ENCODE measurements at places on chromosomes 11 and 22.

- DNase-seq = no peak
Observed at GRCh38 chr11:128518493-128519207, 68.7 kb downstream of the ETS1 start.

GRCh38 chr11:70544774-70545609, 146.7 kb downstream of the CTTN start:
- DNase-seq = no peak

DNA sequence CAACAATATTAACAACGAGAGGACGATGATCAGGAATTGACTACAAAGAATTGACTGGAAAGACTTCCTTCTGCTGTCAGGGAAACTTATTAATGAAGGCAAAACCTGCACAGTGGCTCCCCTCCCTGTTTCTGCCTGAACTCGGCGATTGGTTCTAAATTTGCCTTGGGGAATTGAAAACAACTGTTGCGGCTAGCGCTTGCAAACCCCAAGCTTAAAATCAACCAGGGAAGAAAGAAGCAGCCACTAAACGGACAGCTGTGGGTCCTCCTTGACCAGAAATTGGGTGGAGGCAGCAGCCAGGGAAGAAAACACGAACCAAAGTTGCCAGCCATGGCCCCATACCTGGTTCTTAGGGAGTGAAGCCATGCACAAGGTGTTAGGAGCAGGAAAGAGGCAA, 383.5 kb upstream of the CADM1 start:
- DNase-seq = no peak

- DNase-seq = no peak
Observed at GRCh38 chr11:19651028-19651427, 61.6 kb upstream of the NAV2 start.

- no peak for DNase-seq
Observed at GRCh38 chr22:36125994-36126531, 34.5 kb downstream of the APOL3 start.

- no peak for DNase-seq
Observed at GRCh38 chr11:128747728-128748148, 53.9 kb downstream of the FLI1 start.

GRCh38 chr22:20823264-20823663, 35.3 kb downstream of the PI4KA start:
- no peak for DNase-seq
